ENCODE measurements at places on chromosomes 11 and 22.

- no peak for DNase-seq
These were observed 4.9 kb upstream of the SLC16A8 start for GRCh38 chr22:38088629-38089473.

- DNase-seq, result no peak
These were observed 1493.8 kb downstream of the LRRC4C start for GRCh38 chr11:39965701-39966100.

DNA sequence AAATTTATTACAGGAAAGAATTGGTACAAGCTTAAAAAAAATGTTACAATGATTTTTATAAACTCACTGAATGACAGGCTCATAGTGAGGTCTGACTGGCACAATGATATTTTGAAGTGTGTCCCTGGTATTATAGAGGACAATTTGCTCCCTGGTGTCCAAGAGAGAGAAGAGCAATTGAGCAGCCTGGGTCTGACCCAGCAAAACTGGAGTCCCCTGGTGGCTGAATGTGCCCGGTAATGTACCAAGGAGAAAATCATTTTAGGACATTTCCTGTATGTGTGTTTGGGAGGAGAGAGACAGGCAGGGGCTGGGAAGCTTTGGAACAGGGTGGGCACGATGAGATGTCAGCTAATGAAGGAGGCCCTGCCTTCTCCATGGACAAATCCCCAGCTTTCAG lies 125.3 kb downstream of the APOL5 start:
- no peak for DNase-seq

GRCh38 chr11:61828629-61829407 lies 718 bp downstream of the FADS2 start:
- no peak for DNase-seq

DNA sequence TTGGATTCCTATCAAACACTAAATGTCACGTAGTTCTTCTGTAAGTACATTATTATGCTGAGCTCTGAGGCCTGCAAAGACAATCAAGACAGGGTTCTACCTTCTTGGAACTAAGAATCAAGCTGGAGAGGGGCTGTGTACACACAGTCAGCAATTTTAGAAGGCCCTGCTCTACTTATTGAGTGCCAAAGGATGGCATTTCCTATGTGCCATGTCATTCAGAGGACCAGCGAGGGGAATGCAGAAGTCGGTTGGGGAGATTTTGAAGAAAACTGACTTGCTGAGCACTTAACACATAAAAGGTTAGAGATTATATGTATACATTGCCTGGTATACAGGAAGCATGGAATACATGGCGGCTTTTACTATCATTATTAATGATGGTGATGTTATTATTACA lies 5.3 kb downstream of the SLC37A2 start:
- no peak for DNase-seq
